ENCODE measurements at places on chromosomes 1 and 21.

GRCh38 chr21:45279446-45280177 is 8.1 kb downstream of the POFUT2 start:
- DNase-seq: no peak

DNA sequence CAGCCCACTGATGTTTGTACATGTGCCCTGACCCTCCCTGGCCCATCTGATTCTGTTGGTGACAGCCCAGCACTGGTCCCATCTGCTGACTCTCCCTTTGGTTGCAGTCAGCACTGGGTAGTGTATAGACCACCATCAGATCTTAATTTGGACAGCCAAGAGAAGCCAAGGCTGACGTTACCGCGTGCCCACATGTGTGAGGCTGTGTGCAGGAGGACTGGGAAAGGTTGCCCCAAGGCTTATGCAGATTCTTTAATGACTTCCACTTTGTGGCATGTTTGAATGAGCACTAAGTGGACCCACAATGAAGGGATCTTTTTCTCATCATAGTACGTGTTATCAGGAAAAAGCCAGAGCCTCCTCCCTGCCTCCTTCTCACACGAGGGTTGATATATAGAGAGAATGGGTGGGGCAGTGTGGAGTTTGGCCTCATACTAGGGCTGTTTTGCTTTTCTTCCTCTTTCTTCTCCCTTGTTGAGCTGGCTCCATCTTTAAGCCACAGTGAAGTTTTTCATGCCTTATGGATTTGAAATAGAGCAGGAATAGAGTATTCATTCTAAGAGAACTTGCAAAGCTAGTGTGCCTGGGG is 93.5 kb downstream of the NAV1 start:
- DNase-seq: no peak

- DNase-seq: no peak
These were observed 42.2 kb upstream of the KANK4 start for GRCh38 chr1:62361431-62361830.

GRCh38 chr1:62508187-62508758 is 71.4 kb downstream of the USP1 start:
- DNase-seq: no peak

DNA sequence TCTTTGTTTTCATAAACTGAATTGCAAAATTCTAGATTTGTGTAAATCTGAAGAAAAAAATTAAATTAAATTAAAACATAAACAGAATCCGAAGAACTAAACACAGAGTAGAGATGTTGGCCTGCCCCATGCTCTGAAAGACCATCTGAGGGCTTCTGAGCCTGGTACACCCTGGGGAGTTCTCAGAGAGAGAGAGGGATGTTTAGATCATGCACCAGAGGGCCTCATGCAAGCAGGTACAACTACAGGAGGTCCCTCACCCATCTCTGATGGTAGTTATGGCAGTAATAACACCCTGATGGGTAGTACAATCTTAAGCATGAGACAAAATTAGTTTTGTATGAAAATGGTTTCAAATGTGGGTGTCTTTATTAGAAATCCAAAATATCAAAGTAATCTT is 127.7 kb downstream of the TGFB2 start:
- no peak for DNase-seq

DNA sequence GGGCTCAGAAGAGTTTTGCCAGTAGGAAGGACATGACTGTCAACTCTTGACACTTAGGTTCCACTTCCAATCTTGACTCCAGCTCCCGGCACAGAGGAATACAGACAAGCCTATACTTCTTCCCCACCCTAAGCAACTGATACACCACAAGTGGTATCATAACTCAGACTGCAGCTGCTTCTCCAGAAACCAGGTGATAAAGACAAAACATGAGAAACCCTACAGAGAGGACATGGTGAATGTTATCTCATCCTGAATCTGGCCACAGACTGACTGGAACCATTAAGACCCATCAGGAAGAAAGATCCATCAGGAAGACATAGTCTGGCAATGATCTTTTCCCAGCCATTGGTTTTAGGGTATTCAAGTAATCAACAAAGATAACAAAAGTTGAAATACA is 13.8 kb downstream of the PAXBP1 start:
- no peak for DNase-seq

DNA sequence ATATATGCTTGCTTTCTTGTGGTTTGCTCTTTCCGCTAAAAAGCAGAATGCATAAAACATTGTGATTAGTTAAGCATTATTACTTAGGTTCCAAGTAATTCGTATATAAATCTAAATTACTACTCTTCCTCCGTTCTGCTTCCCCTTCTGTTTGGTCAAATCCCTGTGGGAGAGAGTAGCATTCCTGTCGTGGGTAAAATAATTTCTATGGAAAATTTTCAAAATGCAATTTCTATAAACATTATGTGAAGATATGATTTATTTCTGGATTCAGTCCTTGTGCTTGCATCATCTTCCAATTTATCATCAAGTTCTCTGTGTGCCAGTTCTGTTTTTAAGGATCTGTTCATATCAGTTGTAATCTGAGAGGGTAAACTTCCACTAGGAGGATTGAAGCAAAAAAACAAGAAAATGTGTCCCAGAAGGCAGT is 7.2 kb upstream of the WARS2 start:
- DNase-seq: no peak

GRCh38 chr1:86466986-86467385 is 1.7 kb upstream of the CLCA1 start:
- no peak for DNase-seq

DNA sequence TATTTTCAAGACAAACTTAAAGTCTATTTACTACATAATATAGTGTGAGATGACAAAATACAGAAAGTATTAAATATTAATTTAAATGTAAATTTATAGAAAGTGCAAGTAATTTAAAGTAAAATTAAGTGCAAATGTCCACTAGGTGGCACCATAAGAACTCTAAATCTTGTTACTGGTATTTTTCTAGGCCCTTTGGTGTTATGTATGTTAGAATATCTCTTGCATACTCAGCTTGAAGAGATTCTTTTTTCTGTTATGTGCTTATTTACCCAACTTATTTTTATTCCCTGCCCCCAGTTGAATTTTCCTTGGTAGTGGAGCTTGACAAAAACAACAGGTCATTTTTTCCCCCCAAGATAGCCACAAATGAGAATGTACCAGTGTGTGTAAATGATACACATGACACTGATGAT is 71.5 kb downstream of the RPS6KC1 start:
- DNase-seq: no peak

- no peak for DNase-seq
These were observed 87.5 kb upstream of the WDR26 start for GRCh38 chr1:224521904-224522734.

DNA sequence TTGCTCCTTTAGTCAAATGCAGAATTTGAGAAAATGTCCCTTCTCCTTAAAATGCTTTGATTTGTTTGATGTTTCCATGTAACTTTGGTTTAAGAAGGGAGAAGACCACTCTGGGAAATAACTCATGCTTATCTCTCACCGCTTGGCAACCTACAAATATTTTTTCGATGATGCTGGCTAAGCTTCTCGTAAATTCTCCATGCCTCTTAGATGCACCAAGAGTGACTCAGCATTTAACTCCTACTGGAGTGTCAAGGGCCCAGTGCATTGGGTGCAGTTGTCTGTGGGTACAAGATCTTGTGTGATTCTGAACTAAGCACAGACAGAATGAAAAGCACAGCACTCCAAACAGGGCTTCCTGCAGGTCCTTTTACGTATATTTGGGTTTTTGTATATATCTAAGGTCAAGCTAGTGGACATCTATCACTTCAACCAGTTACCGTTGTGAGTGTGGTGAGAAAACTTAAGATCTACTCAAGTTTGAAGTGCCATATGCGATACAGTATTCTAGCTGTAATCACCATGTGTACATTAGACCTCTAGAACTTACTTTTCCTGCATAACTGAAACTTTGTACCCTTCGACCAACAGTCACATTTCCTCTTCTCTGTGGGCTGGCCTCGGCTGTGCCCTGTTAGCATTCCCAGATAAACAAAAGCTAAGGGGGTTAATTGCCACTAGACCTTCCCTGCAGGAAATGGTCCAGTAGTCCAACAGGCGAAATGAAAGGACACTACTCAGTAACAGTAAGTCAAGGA is 55.8 kb downstream of the COL18A1 start:
- DNase-seq: no peak

DNA sequence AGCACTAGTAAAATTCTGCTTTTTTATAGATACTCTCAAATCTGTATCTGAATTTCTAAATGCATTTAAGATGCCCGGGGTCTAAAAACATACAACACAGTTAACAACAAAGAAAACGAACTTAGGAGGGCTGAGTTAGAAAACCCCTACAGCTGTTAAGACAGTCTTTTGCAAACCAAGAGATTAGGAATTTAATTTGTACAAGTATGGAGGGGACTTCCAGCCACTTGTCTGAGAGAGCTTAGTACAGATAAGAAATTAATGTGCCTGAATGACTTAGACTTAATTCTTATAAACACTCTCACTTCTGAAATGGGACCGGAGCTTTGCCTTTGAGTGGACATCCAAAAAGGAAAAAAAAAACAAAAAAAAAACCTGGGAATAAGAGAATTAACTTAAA is 61.6 kb downstream of the SMYD3 start:
- DNase-seq: no peak

- DNase-seq: no peak
These were observed 51.1 kb downstream of the SWT1 start for GRCh38 chr1:185207980-185208602.

- DNase-seq: no peak
These were observed 133.6 kb downstream of the TM2D1 start for GRCh38 chr1:61591351-61591750.

DNA sequence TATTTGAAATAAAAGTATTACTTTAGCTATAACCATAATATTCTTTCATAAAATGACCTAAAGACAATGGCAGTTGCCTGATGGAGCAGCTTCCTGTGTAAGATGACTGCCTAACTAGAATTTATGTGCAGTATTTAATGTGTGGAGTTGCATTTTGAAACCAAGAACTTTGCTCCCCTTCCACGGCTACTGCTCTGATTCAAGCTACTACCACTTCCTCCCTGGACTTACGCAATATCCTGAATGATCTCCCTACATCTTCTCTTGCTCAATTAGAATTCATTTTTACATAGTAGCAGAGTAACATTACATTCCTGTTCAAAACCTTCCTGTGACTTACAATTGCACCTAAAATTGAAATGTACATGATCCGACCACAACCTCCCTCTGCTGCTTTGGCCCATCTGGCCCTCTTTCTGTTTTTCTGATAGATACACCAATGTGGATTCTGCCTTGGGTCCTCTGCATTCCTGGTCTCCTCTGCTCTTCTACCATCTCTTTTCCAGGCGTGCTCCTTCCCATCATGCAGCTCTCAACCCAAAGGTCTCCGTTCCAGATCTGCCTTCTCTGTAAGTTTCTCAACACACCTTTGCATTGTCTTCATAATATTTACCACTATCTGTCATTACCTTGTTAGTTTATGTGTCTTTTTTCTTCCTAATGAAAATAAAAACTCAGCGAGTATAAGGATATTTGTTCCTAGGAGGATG is 47.4 kb upstream of the USP25 start:
- DNase-seq: no peak

DNA sequence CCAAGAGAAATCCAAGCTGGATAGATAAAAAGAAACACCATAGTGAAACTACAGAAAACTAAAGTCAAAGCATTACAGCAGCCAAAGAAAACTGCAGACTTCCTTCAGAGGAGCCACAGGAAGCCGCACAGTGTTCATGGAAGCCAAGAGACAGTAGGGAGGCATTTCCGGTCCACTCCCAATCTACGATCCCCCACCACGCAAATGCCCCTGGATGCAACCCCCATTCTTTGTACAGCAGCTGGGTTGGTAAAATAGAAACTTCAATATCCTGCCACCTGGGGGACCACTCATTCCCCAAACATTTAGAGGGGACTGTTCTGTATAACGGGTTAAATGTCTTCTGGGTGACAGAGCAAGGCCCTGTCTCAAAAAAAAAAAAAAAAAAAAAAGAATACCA is 43.9 kb upstream of the TSPEAR start:
- no peak for DNase-seq

- no peak for DNase-seq
These were observed 2.7 kb upstream of the FALEC start for GRCh38 chr1:150512846-150513245.

GRCh38 chr1:100354971-100355394 is 2.7 kb downstream of the CDC14A start:
- no peak for DNase-seq

- DNase-seq: no peak
These were observed 22.6 kb downstream of the BTG2 start for GRCh38 chr1:203327684-203328457.
